NCI-H460 (cell line): ENCODE measurements at places on chromosomes 6 and 20. TPM values are rescaled to one million over a fixed set of nuclear protein-coding genes. Genes with fewer than 3 reads are reported as not detected.

VNN1 gene
- not detected in 2 replicates for total RNA-seq

CST9 gene
- not detected in 2 replicates for total RNA-seq

GRCh38 chr6:106729841-106730240 lies 100.5 kb downstream of the QRSL1 start:
- DNase-seq, result no peak

DNA sequence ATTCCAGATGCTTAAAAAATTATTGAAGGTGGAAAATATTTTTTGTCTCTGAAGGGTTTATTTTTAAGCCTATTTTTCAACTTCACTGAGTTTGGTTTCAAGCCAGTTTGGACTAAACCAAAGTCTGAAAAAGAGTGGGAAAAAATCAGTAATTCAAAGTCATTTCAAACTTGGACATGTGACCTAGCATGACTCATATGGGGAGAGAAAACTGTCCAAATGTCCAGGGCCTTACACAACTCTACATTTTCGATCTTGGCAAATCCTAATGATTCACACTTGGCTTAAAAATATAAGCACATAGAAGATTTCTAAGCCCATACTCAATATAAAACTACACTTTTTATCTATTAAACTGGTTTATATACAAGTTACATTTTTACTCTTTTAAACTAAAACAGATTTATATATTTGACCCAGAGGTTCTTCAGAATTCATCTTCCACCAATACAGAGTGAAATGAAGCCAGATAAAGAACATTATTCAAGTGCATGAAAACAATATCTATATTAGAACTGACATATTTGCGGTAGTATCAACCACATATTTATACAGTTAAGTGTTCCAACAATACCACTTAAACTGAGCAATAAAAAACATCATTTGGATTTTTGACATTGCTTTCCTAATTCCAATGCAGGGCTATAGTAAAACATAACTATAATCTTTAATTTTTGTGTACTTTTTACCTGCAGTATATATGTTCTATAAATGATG lies 110.3 kb upstream of the TCF21 start:
- no peak for DNase-seq

DNA sequence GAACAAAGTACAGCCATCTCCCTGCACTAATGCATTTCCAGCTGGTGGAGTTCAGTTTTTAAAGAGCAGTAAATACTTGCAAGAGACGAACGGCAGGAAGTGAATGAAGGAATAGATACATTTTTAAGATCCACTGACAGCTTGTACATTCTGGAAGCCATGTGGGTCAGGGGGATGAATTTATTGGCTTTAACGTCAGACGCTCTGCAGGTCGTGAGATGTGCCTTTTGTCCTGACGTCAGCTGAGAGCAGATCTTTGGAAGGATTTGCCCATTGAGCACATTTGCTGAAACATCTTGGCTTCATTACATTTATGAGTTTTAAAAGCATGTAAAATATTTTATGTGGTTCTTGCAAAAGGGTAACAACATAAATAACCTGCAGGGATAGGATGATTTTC lies 29.5 kb upstream of the SALL4 start:
- no peak for DNase-seq

DNA sequence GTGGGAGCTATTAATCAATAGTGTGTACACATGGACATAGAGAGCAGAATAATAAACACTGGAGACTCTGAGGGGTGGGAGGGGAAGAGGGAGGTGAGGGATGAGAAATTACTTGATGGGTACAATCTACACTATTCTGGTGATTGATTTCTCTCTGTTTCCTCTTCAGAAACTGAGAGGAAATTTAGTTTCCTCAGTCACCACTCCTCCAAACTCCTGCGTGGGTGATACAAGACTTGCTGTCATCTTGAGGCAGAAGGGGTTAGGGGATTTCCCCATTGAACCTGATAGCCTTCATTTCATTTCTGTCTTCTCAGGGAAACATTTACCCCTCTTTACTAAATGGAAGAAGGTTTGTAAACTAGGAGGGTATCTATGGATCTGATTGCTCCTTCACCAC lies 84.3 kb upstream of the ESR1 start:
- no peak for DNase-seq

DNA sequence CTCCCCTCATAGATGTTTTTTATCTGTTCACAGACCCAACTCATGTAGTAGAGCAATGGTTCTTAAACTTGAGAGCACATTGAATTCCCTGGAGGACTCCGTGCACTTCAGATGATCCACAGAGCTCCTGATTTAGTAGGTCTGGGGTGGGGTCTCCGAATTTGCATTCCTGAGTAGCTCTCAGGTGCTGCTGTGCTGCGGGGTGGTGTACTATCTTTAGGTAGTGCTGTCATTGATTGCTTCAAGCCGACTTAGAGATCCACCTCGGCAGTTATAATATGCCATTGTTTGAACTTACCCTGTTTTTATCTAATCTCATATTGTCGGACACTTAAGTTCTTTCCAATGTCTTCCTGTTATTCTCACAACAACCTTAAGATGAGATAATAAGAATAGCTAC lies 45.0 kb downstream of the BMP2 start:
- no peak for DNase-seq

GRCh38 chr20:38810926-38811630 lies 5.6 kb downstream of the PPP1R16B start:
- DNase-seq, result no peak

DNA sequence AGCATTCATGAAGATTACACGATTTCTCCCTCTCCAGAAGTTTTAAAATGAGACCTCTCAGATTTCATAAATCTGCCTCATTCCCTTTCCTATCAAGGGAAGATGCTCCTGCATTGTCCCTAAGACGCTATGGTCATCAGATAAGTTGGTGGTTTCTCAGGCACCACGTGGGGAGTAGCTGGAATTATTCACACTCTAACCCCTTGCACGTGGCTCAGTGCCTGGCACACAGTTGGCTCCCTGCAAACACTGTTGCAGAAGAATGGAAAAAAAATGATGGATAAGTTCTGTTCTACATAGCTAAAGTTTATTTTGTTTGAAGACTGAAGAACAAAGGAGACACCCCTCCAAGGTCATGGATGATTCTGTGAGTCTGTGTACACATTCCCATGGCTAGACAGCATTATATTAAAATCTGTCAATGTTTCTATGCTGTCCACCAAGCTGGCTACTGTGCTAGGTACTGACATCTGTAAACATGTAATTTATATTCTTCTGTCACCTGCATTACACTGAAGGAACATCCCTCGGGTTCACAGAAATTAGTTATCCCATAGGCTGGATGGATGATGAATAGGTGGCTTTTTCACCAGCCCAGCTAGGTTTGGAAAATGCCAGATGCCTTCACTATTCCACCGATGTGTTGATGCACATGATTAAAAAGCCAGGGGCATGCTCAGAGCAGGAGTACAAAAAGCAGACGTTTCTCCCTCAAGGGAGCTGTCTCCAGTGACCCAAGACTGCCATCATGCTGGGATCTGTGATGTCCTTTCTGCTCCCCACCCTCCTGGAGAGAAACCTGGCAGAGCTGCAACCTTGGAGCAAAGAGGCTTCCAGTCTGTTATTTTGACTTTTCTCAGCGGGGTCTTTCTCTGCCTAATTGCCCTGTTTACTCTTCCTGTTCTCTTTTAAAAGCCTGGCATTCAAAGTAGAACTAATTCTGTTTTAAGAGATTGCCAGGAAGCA lies 610.5 kb downstream of the UTRN start:
- no peak for DNase-seq

DNA sequence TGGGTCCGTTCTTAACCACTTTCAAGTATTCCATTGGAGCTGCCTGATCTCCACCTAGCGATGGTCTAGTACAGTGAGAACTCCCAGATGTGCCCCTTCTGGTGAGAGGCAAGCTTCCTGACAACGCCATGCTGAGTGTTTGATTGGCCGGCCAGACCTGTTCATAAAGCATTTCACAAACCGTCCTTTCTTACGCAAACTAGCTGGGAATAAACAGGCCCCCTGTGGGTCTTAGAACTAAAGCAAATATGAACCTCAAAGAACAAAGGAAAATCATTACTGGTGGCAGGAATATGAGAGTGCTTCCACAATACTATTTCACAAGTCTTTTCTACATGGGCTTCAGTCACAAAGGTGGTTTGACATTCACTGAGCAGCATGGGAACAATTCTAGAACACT lies 15.6 kb upstream of the GCNT2 start:
- no peak for DNase-seq

GRCh38 chr6:3869284-3869631 lies 20.1 kb downstream of the FAM50B start:
- no peak for DNase-seq

DNA sequence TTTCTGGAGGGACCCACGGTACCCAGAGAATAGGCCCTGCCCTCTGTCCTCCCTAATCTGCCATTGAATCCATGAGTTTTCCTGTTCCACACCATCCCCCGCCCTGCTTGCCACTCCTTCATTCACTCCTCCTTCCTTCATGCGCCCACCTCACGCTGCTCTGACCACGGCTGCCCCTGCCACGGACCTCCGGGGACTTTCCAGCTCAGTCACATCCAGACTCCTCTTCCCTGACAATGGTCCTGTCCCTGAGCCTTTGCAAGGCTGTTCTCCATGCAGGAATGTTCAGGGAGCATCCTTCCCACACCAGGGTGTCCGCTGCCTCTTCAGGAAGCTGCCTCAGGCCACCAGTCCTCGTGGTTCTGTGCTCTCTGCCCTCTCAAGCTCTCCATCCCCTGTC lies 25.9 kb downstream of the GLP1R start:
- no peak for DNase-seq

DNA sequence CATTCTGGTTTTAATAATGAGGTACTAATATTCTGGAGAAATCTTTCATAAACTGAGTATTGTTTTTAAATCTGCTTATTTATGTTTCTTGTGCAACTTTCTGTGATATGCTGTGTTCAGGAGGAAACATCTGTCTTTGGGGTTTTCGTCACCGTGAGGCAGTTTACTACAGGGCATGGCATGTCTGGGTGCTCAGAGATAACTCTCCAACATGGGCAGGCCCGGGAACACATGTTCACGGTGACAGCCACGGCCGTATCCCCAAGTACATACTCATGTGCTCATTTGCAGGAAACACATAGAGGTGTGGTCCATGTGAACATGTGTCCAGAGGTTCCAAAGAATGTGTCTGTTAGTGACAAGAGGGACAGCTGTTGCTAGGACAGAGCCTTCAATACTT lies 62.1 kb upstream of the CNKSR3 start:
- no peak for DNase-seq

DNA sequence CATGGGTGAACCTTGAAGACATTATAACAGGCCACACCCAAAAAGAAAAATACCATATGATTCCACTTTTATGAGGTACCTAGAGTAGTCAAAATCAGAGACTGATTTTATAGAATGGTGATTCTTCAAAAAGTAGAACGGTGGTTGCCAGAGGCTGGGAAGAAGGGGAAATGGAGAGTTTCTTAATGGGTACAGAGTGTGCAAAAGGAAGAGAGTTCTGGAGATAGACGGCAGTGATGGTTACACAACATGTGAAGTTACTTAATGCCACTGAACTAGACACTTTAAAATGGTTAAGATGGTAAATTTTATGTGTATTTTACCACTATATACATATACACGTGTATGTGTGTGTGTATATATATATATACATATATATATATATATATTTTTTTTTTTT lies 80.8 kb downstream of the PRND start:
- DNase-seq, result no peak
